ENCODE measurements at places on chromosomes 7 and 10. TPM values are rescaled to one million over a fixed set of nuclear protein-coding genes. Genes with fewer than 3 reads are reported as not detected.
A peak's percentile ranks its signal among the peaks of the same experiment; 100 is the strongest.

- no peak overlapping the region for H3K4me3 ChIP-seq
- no peak for DNase-seq
- no peaks in the 10 kb centered on the region for H3K27me3 ChIP-seq
Observed at GRCh38 chr7:112113913-112114575, 92.2 kb downstream of the DOCK4 start.

GRCh38 chr7:7705318-7705717, 13.1 kb downstream of the RPA3 start:
- no peaks in the 10 kb centered on the region for H3K36me3 ChIP-seq
- H3K4me1 ChIP-seq, result no peaks in the 10 kb centered on the region
- DNase-seq, result no peak

GRCh38 chr10:52644373-52645186, 128.0 kb downstream of the MBL2 start:
- H3K27ac ChIP-seq, result no peak overlapping the region
- no peaks in the 10 kb centered on the region for H3K36me3 ChIP-seq
- peak; percentile 35 for DNase-seq
- H3K4me1 ChIP-seq, result no peaks in the 10 kb centered on the region
- no peak overlapping the region for H3K4me3 ChIP-seq

- H3K4me3 ChIP-seq, result no peak overlapping the region
- no peak for DNase-seq
- H3K36me3 ChIP-seq, result no peaks in the 10 kb centered on the region
- H3K27ac ChIP-seq, result no peak overlapping the region
Observed at GRCh38 chr7:113008755-113009154, 77.9 kb downstream of the GPR85 start.

GRCh38 chr10:121460733-121461132, 137.5 kb downstream of the FGFR2 start:
- H3K27ac ChIP-seq, result no peak overlapping the region
- DNase-seq, result no peak
- H3K4me1 ChIP-seq, result no peaks in the 10 kb centered on the region
- peaks cover 57% of the 10 kb centered on the region for H3K27me3 ChIP-seq
- no peaks in the 10 kb centered on the region for H3K36me3 ChIP-seq

DNA sequence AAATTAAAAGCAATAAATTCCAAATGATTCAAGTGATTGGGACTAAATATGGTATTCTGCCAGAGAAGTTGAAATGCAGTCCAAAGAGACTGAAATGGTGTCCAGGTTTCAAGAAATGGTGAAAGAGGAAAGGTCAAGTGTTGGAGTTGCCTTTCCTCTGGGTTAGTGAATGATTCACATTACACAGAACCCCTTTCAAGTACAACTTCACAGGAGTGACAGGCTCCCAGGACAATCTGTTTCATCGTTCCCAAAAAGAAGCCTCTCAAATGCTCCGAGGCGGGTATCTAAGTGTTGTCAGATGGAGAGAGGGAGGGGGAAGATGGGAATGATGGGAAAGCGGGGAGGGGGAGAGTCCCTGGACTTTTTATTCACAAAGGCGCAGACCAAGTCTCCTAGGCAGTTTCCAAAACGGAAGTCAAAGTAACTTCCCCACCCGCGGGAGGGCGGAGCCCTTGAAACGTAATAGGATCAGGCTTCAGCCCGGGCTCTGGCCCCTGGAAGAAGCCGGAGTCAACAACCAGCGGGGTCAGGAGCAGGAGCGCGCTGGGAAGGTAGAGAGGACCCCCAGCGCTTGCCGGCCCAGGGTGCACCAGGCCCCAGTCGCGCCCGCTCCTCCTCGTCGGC, 754 bp downstream of the SLC25A13 start:
- H3K27ac ChIP-seq, result peak overlapping the region; percentile 79
- H3K4me3 ChIP-seq, result peak overlapping the region; percentile 74
- H3K27me3 ChIP-seq, result no peaks in the 10 kb centered on the region

DNA sequence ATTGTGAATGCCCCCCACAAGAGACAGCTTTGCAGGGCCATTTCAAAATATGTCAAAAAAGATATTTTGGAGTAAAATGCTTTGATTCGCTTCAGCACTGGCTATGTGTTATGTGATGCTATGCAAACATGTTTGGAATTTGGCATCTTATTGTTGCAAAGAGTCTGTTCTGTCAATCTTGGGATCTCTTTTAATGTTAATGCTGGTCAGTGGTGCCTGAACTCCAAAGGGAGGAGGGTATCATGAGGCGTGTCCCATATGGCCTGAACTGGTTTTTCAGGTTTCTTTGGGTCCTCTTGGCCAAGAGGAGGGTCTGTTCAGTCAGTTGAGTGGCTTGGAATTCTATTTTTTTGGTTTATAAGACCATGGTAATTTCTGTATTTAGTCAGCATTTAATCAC, 81.4 kb downstream of the HECW1 start:
- no peak for DNase-seq
- no peak overlapping the region for H3K27ac ChIP-seq
- no peak overlapping the region for H3K4me3 ChIP-seq
- no peaks in the 10 kb centered on the region for H3K36me3 ChIP-seq
- H3K4me1 ChIP-seq, result no peaks in the 10 kb centered on the region

DNA sequence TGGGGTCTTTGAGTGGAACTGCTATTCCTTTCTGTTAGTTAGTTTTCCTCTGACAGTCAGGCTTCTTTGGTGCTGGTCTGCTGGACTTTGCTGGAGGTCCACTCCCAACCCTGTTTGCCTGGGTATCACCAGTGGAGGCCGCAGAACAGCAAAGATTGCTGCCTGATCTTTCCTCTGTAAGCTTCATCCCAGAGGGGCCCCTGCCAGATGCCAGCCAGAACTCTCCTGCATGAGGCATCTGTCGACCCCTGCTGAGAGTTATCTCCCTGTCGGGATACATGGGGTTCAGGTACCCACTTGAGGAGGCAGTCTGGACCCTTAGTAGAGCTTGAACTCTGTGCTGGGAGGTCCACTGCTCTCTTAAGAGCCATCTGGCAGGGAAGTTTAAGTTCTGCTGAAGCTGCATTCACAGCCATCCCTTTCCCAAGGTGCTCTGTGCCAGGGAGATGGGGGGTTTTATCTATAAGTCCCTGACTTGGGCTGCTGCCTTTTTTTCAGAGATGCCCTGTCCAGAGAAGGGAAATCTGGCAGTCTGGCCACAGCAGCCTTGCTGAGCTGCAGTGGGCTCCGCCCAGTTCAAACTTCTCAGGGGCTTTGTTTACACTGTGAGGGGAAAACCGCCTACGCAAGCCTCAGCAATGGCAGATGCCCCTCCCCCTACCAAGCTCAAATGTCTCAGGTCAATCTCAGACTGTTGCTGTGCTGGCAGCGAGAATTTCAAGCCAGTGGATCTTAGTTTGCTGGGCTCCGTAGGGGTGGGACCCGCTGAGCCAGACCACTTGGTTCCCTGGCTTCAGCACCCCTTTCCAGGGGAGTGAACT, 89.7 kb upstream of the CDK6 start:
- H3K36me3 ChIP-seq, result no peaks in the 10 kb centered on the region
- no peak overlapping the region for H3K4me3 ChIP-seq

GRCh38 chr7:104956753-104957450, 57.1 kb upstream of the KMT2E start:
- H3K4me1 ChIP-seq, result no peaks in the 10 kb centered on the region
- no peak overlapping the region for H3K27ac ChIP-seq
- DNase-seq, result no peak
- no peaks in the 10 kb centered on the region for H3K27me3 ChIP-seq

GRCh38 chr10:51960494-51960895, 261.1 kb upstream of the CSTF2T start:
- H3K27me3 ChIP-seq, result no peaks in the 10 kb centered on the region
- H3K4me3 ChIP-seq, result no peak overlapping the region
- H3K27ac ChIP-seq, result no peak overlapping the region
- DNase-seq, result no peak
- H3K4me1 ChIP-seq, result no peaks in the 10 kb centered on the region

DNA sequence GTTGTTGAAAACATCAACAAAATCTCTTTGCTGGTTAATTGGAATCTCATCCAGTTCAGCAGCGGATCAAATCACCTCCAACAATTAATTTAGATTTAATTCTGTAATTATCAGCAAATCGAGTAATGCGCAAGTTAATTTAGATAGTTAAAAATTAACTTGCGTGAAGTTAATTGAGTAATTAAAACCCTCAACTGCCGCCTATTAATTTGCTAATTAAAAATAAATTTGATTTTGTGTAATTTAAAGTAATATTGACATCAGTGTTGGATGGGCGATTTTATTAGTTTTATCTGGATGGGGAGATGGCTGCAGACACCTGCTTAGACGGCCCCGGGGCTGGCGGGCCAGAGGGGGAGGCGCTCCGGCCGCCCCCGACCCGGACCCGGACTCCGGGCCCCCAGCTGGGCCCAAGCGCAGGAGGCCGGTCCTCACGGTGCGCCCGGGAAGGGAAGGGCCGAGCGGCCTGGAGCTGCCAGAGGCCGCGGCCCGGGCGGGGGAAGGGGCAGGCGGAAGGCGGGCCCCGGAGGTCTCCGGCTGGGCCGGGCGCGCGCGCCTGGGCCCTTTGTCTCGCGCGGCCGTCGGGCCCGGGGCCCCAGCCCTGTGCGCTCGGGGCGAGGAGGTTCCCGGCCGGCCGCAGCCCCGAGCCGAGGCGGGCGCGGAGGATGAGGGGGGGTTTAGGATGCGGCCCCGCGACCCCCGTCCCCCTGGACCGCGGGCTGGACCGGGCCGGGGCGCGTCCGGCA, 3.3 kb upstream of the UNCX start:
- H3K4me1 ChIP-seq, result no peaks in the 10 kb centered on the region
- no peak overlapping the region for H3K4me3 ChIP-seq

- no peaks in the 10 kb centered on the region for H3K27me3 ChIP-seq
- no peak for DNase-seq
- no peak overlapping the region for H3K27ac ChIP-seq
- H3K4me3 ChIP-seq, result no peak overlapping the region
- 0 out of 2 replicates have a peak, but pooled peaks cover 10% of the 10 kb centered on the region for H3K4me1 ChIP-seq
- H3K36me3 ChIP-seq, result no peaks in the 10 kb centered on the region
Observed at GRCh38 chr7:106827626-106828025, 37.5 kb upstream of the PIK3CG start.

DNA sequence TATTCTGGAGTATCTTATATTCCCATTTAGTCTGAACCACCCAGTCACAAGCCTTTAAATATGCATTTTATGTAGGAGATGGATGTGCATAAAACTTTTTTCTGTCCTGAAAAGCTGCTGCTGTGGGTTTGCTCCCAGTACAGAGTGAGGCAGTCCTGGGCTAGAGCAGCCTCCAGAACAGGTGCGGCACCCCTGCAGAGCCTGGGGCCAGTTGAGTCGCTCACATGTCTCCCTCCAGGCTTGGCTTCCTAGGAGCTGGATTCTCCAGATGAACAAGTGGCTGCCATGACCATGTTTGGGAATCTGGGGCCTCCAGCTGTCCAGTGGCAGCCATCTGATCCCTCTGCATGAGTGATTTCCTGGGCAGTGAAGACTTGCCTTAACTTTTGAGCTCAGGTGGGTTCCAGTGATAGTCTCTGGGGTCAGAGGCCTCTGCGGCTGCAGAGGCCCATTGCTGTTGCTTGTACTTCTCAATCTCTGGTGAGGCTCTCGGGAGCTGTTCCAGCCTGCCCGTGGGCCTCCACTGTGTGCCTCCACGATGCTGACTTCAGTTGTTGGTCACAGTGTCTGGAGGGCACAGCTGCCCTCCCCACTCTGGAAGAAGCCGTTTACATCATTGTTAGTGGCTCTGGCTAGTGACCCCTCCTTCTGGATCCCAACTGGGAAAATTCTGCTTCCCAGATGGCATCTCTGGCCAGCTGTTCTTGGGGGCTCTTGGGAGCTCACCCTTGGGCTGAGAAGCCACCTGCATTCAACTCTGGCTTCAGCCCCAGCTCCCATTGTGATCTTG, 120.4 kb downstream of the EMX2 start:
- no peak overlapping the region for H3K4me3 ChIP-seq
- DNase-seq, result no peak
- no peaks in the 10 kb centered on the region for H3K27me3 ChIP-seq
- H3K36me3 ChIP-seq, result no peaks in the 10 kb centered on the region

- H3K4me3 ChIP-seq, result no peak overlapping the region
- no peak overlapping the region for H3K27ac ChIP-seq
- 0 out of 2 replicates have a peak, but pooled peaks cover 5% of the 10 kb centered on the region for H3K27me3 ChIP-seq
- H3K4me1 ChIP-seq, result peaks cover 15% of the 10 kb centered on the region
Observed at GRCh38 chr10:48291190-48291589, 15.3 kb upstream of the MAPK8 start.

DNA sequence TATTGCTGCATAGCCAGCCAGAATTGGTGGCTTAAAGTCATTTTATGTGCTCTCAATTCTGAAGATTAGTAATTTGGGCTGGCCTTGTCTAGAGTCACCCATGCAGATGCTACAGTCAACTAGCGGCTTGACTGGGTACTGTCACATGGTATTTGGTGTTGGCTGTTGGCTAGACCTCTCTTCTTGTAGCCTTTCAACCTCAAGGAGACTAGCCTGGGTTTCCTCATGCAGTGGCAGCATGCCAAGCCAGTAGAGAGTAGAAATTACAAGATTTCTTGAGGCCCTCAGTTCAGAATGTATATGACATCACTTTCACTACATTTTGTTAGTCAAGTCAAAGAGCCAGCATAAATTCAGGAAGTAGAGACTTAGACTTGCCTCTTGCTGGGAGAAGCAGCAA, 3.7 kb upstream of the ZNF800 start:
- no peak overlapping the region for H3K27ac ChIP-seq
- H3K4me3 ChIP-seq, result no peak overlapping the region
- no peaks in the 10 kb centered on the region for H3K36me3 ChIP-seq
- H3K4me1 ChIP-seq, result peaks cover 6% of the 10 kb centered on the region

GRCh38 chr7:4189131-4189570, 492.9 kb upstream of the FOXK1 start:
- DNase-seq, result no peak
- H3K4me1 ChIP-seq, result no peaks in the 10 kb centered on the region
- H3K27me3 ChIP-seq, result peaks cover 85% of the 10 kb centered on the region
- no peak overlapping the region for H3K27ac ChIP-seq
- H3K36me3 ChIP-seq, result no peaks in the 10 kb centered on the region

- H3K27ac ChIP-seq, result no peak overlapping the region
- H3K4me3 ChIP-seq, result no peak overlapping the region
- no peaks in the 10 kb centered on the region for H3K36me3 ChIP-seq
Observed at GRCh38 chr10:92042541-92042940, 119.0 kb downstream of the BTAF1 start.

- no peaks in the 10 kb centered on the region for H3K4me1 ChIP-seq
- DNase-seq, result no peak
- no peak overlapping the region for H3K4me3 ChIP-seq
- H3K27me3 ChIP-seq, result no peaks in the 10 kb centered on the region
- H3K36me3 ChIP-seq, result no peaks in the 10 kb centered on the region
Observed at GRCh38 chr10:9427209-9427608, 1372.7 kb downstream of the GATA3 start.

The STX1A gene
- total RNA-seq, result 40.5 TPM

The TSPAN33 gene
- total RNA-seq, result 5.8 TPM

The CRTAC1 gene
- not detected for total RNA-seq

The CDK1 gene
- 94.4 TPM for total RNA-seq

The TFAM gene
- total RNA-seq, result 87.1 TPM

The AKR1C4 gene
- not detected for total RNA-seq

The IFRD1 gene
- 89.4 TPM for total RNA-seq

The CFTR gene
- total RNA-seq, result not detected
